Fibroblast of skin of left quadriceps (primary cell): ENCODE measurements at places on chromosomes 11 and 22.

GRCh38 chr22:36110306-36110881 is 50.2 kb downstream of the APOL3 start:
- no peak for DNase-seq

DNA sequence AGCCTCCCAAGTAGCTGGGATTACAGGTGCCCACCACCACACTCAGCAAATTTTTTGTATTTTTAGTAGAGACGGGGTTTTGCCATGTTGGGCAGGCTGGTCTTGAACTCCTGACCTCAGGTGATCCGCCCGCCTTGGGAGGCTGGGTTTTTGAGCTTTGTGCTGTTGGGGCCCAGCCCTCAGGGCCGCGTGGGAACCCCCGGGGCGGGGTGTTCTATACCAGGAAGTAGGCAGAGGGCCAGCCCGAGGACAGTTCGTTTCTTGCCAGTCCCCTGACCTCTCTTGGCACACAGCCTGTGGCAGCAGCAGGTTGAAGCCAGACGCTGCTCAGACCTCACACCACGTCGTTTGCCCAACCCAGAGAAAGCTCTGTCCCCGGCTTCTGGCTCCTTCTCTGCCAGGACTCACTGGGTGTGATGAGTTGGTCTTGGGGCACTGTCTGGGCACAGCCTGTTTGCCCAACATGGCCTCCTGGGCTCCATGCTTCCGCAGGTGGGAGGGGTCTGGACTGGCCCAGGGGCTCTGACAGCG is 24.9 kb upstream of the CHKA start:
- DNase-seq = no peak

GRCh38 chr11:91947215-91947820 is 277.3 kb upstream of the FAT3 start:
- DNase-seq = peak; percentile 72

DNA sequence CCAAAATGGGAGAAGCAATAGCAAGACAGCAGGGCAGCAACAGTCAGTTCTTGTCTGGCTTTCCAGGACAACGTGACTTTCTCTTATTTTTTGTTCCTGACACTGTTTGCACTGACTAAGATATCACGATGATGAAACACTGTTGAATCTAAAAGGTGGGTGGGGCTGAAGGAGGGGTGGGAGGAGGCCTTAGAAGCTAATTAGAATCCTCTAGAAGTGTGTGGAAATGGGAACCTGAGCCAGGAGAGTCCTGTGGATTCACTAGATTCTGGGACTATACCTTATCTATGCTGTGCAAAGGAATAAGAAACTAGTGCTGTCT is 300.3 kb downstream of the ST3GAL4 start:
- no peak for DNase-seq

DNA sequence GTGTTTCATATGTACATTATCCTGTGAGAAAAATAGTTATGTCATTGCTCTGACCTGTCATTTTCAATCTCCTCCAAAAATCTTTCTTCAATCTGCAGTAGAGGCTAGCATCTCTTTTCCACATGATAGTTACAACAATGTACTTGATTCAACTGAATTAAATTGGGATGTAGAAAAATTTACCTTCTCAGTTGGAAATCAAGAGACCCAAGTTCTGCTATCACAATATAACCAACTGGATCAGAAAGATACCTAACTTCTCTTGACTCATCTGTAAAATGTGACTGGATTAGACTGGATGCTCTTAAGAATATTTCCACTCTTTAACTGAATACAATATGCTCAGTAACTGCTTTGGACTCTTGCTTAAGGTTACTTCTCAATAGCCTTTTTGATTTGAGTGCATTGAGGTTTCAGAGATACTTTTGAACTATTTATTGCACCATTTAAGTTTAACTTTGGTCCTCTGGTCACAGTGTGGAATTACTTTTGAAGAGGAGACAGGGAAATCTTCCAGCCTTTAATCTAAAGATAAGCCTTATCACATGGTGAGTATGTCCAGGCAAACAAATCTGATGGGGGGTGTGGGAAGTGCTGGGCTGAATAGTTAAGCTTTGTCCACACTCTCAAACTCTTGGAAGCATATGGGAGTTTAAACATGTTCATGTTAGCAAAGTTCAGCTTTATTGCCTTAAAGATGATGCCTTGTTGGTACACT is 82.3 kb downstream of the YAP1 start:
- no peak for DNase-seq

- no peak for DNase-seq
These were observed 113.0 kb downstream of the KCNQ1OT1 start for GRCh38 chr11:2586793-2587131.

GRCh38 chr11:707817-708420 is 1.9 kb downstream of the EPS8L2 start:
- DNase-seq = no peak

- DNase-seq = no peak
These were observed 7.1 kb downstream of the LRRC32 start for GRCh38 chr11:76663486-76663810.

GRCh38 chr11:1919391-1920127 is at the start of gene TNNT3:
Gene TNNT3, plus strand, starts transcription at chr11:1919703. Its CDS starts 3,172 bp downstream, at chr11:1922875.
- DNase-seq = no peak

- DNase-seq = peak; percentile 80
These were observed 7.6 kb downstream of the CARS1 start for GRCh38 chr11:3049430-3050243.

DNA sequence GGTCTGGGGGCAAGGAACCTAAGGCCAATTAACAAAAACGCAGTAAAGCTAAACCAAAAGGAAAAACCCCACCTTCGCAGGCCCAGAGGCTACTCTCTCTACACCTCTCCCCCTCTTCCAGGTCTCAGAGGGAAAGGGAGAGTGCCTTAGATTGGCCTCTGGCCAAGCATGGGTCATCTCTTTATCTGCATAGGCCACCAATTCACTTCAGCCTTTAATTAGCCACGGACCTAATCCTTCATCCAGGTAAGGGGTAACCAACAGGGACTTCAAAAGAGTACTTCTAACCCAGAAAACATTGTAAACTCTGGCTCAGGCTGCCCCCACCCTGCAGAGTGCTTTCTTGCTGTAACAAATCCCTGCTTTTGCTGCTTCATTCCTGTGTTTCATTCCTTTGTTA is 9.4 kb downstream of the VSTM5 start:
- DNase-seq = no peak

GRCh38 chr11:122277493-122277892 is 161.5 kb upstream of the BLID start:
- DNase-seq = no peak

- no peak for DNase-seq
These were observed 32.0 kb downstream of the SHANK3 start for GRCh38 chr22:50704510-50705218.

- DNase-seq = no peak
These were observed 5.9 kb downstream of the ST3GAL4 start for GRCh38 chr11:126361400-126361799.

- DNase-seq = no peak
These were observed 43.9 kb downstream of the GAB2 start for GRCh38 chr11:78373689-78374088.

GRCh38 chr11:128784059-128784804 is 82.9 kb downstream of the KCNJ1 start:
- DNase-seq = no peak

DNA sequence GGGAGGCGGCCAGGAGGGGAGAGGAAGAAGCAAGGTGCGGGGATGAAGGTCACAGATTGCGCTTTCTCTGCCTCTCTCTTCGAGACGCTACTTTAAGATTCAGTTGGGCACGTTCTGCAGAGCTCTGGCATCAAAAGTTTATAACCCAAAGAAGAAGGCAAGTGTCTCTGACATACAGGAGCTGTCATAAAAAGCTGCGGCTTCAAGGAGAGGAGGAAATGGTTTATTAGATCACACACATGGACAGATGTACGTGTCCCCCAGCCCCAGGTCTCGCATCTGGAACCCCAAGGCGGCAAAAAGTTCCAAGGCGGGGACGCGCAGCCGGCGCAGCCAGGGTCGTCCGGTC is 589.0 kb downstream of the OPCML start:
- no peak for DNase-seq

DNA sequence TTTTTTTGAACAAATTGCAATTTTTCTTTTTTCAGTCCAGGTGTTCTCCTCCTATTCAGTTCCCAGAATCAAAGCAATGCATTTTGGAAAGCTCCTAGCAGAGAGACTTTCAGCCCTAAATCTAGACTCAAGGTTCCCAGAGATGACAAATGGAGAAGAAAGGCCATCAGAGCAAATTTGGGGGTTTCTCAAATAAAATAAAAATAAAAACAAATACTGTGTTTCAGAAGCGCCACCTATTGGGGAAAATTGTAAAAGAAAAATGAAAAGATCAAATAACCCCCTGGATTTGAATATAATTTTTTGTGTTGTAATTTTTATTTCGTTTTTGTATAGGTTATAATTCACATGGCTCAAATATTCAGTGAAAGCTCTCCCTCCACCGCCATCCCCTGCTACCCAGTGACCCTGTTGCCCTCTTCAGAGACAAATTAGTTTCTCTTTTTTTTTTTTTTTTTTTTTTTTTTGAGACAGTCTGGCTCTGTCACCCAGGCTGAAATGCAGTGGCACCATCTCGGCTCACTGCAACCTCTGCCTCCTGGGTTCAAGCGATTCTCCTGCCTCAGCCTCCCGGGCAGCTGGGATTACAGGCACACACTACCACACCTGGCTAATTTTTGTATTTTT is 6.2 kb upstream of the UBE4A start:
- no peak for DNase-seq

GRCh38 chr22:22955276-22955798 is 67.7 kb downstream of the IGLL5 start:
- no peak for DNase-seq

DNA sequence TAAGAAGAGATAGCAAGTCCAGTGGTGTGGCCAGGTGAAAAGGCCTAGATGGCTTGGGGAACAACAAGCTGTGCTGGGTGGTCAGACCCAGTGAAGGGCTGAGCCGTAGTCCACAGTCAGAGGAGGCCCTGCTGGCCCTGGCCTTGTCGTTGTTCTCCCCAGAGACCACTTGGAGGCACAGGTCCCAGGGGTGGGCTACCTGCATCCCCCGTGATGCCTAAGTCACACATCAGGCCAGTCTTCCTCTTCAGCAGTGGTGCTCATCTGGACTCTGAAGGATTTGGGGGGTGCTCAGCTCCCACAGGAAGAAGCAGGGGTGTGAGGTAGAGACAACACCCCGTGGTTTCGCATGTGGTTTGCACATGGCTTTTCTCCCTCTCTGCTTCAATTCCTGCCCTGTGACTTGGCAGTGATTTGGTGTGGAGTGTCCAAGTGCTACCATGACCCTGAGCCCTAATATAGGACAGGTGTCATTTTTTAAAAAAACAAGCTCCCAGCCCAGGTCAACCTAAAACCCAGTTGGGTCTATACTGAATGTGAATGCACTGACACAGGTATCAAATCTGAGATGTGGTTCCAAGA is 51.0 kb downstream of the ALX4 start:
- DNase-seq = no peak

GRCh38 chr22:44906999-44907644 is 102.7 kb downstream of the PHF21B start:
- DNase-seq = no peak

DNA sequence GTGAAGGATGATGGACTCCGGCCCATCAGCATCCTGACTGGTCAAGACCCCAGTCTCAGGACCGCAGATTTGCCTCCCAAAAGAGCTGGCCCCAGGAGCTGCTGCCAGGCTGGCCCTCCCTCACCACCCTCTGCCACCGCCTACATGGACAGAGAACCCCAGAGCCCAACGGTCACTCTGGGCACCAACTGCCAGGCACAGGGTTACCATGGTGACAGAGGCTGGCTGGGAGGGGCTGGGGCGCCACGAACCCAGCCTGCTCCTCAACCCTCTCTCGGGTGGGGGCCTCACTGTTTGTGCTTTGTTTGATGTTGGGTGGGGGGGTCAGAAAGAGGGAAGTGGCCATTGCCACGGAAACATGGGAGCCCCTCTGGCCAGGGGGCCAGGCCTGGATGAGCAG is 55.8 kb downstream of the ELFN2 start:
- no peak for DNase-seq
